ENCODE measurements at places on chromosomes 1 and 21.

DNA sequence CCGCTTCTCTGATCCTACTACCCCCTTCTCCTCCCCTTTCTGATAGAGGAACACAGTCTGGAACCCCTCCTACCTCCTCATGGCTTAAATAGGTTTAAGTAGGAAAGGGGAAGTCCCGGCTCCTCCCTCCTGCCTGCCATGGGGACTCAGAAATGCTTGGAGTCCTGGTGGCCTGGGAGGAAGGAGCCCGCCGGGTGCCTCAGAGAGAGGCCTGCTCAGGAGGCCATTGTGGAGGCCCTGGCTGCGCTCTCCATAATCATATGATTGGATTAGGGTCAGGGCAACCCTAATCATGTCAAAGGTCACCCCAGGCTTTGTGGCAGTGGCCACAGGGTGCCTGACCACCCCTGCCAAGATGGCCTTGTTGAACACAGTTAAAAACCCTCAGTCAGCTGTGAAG lies 29.0 kb downstream of the WNT3A start:
- DNase-seq, result no peak

- no peak for DNase-seq
These were observed 2.6 kb downstream of the NME7 start for GRCh38 chr1:169364948-169365347.

DNA sequence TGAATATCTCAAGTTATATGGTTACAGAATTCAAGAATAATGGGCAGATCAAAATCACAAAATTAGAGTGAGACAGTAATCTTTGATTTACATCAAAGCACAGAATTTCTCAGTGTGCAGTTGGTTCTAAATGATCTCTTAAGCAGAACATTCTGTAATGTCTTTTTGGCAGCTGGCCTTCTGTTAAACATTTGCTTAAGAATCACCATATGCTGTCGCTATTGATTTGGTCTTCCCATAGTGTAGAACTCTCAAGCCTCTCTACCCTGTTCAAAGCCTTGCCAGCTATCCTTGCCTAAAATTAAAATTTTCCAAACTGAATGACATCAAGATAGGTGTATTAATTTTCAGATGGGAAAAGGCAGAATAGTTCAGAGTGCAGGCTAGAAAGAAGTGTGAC lies 38.9 kb upstream of the ERO1B start:
- DNase-seq, result no peak

GRCh38 chr1:89201106-89201794 lies 2.5 kb upstream of the GBP4 start:
- no peak for DNase-seq

GRCh38 chr1:71586030-71586429 lies 505.2 kb upstream of the ZRANB2 start:
- no peak for DNase-seq

DNA sequence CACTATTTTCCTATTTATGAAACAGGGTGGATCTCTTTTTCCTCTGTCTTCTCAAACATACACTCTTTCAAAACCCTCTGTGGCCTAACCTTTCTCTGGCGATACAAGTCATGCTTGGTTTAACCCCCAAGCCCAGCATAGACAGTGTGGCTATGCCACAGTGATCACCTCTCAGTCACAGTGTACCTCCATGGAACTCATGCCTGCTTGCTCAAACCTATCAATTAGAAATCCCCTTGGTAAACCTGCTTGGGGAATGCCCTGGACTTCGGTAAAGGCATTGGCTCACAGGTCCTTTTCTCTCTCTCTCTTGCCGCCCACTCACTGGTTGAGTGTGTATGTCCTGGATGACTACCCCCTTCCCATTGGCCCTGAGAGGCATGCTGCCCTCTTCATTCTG lies 147.5 kb downstream of the CYYR1 start:
- DNase-seq, result no peak

- DNase-seq, result no peak
These were observed 24.8 kb upstream of the ITPKB start for GRCh38 chr1:226763905-226764264.

DNA sequence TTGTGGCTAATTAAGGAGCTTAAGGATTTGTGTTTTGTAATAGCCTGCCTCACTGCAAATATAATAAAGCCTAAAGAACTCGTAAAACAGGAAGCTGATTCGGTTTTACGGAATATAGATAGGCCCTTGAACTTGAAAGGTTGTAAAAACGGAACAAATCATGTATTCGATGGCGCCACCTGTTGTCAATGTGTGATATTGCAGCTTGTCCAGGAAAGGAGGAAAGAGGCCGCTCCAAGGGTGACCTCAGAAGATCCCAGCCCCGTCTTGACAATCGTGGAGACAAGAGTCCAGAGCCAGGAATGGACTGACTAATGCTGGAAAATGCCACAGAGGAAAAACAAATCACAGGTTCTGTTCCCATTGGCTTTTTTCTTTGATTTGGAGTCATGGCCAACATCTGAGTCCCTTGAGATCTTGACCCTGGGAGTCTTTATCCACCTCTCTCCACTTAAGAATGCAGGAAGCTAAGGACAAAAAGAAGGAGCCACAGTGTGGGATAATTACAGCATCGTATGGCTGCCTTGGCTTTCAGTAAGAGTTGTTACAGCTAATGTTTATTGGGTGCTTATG lies 7.0 kb upstream of the IGSF21 start:
- peak; percentile 51 for DNase-seq

GRCh38 chr1:166902279-166902678 lies 26.2 kb upstream of the TADA1 start:
- no peak for DNase-seq

GRCh38 chr21:42193131-42193671 lies 25.7 kb upstream of the ABCG1 start:
- no peak for DNase-seq

All from thoracic aorta (tissue), 2 donors.